Endothelial cell of umbilical vein (primary cell): ENCODE measurements at places on chromosomes 13 and 19. TPM values are rescaled to one million over a fixed set of nuclear protein-coding genes. Genes with fewer than 3 reads are reported as not detected.

DNA sequence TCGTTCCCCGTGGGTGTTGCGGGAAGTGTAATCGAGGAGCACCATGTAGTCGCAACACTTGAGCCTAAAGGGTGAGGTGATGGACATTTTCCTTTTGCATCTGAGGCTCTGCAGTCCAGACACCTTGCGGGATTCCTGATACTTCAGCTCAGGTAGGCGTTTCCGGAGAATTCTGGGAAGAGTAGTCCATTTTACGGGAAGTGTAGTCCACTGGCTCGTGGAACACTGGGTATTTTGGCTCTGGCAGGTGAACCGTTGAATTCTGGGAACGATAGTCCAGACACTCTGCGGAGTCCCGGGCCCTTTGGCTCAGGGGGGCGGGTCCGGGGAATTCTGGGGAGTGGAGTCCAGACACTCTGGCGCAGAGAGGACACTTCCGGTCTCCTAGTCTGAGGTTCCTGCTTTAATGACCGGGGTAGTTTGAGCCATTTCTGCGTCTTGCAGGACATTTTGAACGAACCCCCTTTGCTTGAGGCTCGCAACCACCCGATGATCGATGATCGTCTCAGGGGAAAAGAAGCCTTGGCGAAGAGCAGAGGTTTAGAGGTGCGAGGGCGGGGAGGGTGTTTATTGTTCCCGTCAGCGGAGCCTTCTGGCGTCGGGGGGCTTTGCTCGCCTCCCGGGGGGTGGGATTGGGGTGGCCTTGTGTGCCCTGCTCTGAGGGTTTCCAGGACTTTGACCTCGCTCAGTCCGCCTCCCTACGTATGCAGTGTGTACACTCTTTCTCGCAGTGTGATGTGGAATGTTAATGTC lies at the start of gene ZNF223:
TSS of gene ZNF223 (plus strand) at position 387 of the 753 bp plus-strand sequence. CDS start 3,141 bp downstream, outside the sequence.
- DNase-seq: peak; percentile 91

Gene CACNA1A
- 0.38 and 0.51 TPM in 2 replicates for total RNA-seq

Gene ZNF701
- 12.1 and 12.3 TPM in 2 replicates for total RNA-seq

DNA sequence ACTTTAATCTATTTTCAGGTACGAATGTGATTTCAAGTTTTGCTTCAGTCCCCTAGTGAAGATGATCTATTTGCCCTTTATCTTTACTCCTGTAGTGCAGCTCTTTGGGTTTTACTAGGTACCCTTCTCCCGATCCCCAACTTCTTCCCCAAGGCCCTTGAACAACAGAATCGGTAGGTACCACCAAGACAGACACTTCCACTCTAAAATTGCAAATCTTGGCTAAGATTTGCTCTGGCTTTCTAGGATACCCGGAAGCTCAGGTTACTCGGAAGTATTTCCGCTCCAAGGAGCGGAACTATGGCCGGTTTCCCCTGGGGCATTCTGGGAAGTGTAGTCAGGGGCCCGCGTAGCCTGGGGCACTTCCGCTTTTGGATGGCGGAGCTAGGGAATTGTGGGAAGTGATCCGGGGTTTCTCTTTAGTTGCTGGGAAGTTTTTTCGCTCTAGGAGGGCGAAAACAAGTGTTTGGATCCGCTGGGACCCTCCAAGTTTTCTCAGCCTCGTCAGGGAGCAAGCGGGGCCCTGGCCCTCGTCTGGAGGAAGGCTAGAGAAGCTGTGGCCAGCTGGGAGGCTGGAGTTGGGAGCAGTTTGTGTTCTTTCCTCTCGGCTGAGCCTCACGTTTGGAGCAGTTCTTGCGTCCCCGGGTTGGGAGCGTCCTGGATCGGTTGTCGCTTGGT lies 5.1 kb upstream of the ZNF227 start:
- peak; percentile 91 for DNase-seq

- DNase-seq: no peak
Measured at GRCh38 chr13:76438050-76438449, 448.2 kb downstream of the KCTD12 start.
